ENCODE measurements at places on chromosomes 6 and 20. TPM values are rescaled to one million over a fixed set of nuclear protein-coding genes. Genes with fewer than 3 reads are reported as not detected.

- H3K36me3 ChIP-seq = no peaks in the 10 kb centered on the region
- H3K4me3 ChIP-seq = no peak overlapping the region
- DNase-seq = no peak
- no peaks in the 10 kb centered on the region for H3K4me1 ChIP-seq
- no peak overlapping the region for H3K27ac ChIP-seq
These were observed 952 bp upstream of the TAAR6 start for GRCh38 chr6:132569170-132569569.

DNA sequence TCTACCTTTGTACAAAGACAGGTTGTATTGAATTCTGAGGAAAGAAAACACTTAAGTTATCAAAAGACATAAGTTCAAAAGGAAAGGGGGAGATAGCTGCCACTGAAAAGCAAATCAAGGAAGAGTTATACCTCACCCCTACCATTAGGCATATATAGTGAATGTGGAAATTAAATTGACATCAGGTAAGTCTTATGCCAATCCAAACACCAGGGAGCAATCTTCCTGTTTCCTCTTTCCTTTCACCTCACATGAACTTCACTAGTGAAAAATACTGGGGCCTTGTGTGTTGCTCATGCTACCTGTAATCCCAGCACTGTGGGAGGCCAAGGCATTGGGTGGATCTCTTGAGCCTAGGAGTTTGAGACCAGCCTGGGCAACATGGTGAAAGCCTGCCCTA lies 10.9 kb upstream of the C6orf58 start:
- no peaks in the 10 kb centered on the region for H3K36me3 ChIP-seq
- no peak overlapping the region for H3K27ac ChIP-seq
- no peak overlapping the region for H3K4me3 ChIP-seq

GRCh38 chr20:5734602-5735001 lies 15.6 kb upstream of the SHLD1 start:
- no peaks in the 10 kb centered on the region for H3K36me3 ChIP-seq
- no peak overlapping the region for H3K27ac ChIP-seq
- no peaks in the 10 kb centered on the region for H3K27me3 ChIP-seq
- H3K4me3 ChIP-seq = no peak overlapping the region

Gene STX11
- total RNA-seq = 0.83 TPM

- no peak overlapping the region for H3K4me3 ChIP-seq
- H3K4me1 ChIP-seq = no peaks in the 10 kb centered on the region
- H3K27ac ChIP-seq = no peak overlapping the region
- no peak for DNase-seq
- H3K27me3 ChIP-seq = no peaks in the 10 kb centered on the region
- no peaks in the 10 kb centered on the region for H3K36me3 ChIP-seq
These were observed 15.4 kb downstream of the SLC17A4 start for GRCh38 chr6:25769983-25770382.

Gene KHDC1L
- total RNA-seq = not detected

Gene PBOV1
- not detected for total RNA-seq

Gene NOX3
- total RNA-seq = not detected

DNA sequence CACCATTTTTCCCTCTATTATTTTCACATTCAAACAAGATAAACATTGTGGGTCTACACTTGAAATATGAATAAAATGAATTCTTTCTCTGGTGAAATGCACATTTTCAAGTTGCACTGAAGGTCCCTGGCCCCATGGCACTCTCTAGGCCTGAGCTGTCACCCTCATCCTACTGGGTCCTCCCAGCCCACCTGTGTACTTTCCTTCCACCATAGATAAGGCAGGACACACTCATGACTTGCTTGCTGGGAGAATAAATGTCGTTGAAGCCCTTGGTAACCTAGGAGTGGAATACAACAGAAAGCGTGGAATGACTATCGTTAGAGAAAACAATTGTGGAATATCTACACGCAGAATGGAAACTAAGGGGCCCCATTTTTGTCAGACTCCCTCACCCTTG lies 101.0 kb upstream of the QKI start:
- DNase-seq = no peak
- H3K4me1 ChIP-seq = no peaks in the 10 kb centered on the region
- H3K27me3 ChIP-seq = no peaks in the 10 kb centered on the region
- H3K27ac ChIP-seq = no peak overlapping the region
- no peaks in the 10 kb centered on the region for H3K36me3 ChIP-seq

Gene ZNF334
- 6.6 TPM for total RNA-seq

Gene C6orf15
- not detected for total RNA-seq

- H3K27me3 ChIP-seq = no peaks in the 10 kb centered on the region
- H3K36me3 ChIP-seq = no peaks in the 10 kb centered on the region
- H3K4me1 ChIP-seq = no peaks in the 10 kb centered on the region
These were observed 62.2 kb upstream of the PLN start for GRCh38 chr6:118485601-118486550.

DNA sequence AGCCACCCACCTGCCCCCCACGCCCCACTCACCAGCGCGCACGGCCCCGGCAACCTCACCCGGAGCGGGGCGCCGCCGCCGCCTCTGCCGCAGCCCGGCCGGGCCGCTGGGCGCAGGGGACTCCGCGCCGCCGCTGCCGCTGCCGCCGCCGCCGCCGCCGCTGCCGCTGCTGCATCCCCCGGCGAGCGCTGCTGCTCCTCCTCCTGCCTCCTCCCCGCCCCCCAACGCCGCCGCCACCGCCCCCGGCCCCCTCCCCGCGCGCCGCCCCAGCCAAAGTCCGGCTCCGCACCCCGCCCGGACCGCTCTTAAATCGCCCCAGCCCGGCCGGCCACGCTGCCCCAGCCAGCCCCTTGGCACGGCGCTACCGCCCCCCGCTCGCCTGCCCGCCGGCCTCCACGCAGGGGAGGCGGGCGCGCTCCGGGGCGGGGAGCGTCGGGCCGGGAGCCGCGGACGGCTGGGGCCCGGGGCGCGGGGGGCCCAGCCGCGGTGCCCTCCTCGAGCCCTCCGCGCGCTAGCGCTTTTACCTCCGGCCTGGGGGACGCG lies at the start of gene SULF2:
SULF2 (minus strand) TSS at position 171 of the 543 bp plus-strand sequence. CDS start 28,118 bp downstream, outside the sequence.
- peaks cover 14% of the 10 kb centered on the region for H3K4me1 ChIP-seq
- H3K36me3 ChIP-seq = no peaks in the 10 kb centered on the region
- peak within 1 kb of the TSS; percentile 88 for H3K27ac ChIP-seq
- peak within 1 kb of the TSS; percentile 80 for H3K4me3 ChIP-seq
- peak; percentile 74 for DNase-seq

DNA sequence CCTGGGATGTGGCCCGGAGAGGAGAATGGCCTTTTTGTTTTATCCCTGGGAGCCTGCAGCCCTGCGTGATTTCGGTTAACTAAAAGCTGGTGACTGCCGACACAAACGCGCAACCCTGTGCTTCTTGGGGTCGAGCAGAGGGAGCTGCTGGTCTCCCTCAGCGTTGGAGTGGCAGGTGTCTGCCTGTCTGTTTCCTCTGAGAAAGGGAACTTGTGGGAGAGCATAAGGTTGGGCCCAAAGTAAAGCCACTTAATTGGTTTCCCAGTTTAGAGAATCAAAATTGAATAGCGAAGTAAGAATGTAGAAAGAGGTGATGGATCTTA lies 500 bp downstream of the LTV1 start:
- H3K4me1 ChIP-seq = no peaks in the 10 kb centered on the region
- no peaks in the 10 kb centered on the region for H3K27me3 ChIP-seq
- no peak for DNase-seq
- H3K36me3 ChIP-seq = no peaks in the 10 kb centered on the region
- peak overlapping the region; percentile 98 for H3K4me3 ChIP-seq

DNA sequence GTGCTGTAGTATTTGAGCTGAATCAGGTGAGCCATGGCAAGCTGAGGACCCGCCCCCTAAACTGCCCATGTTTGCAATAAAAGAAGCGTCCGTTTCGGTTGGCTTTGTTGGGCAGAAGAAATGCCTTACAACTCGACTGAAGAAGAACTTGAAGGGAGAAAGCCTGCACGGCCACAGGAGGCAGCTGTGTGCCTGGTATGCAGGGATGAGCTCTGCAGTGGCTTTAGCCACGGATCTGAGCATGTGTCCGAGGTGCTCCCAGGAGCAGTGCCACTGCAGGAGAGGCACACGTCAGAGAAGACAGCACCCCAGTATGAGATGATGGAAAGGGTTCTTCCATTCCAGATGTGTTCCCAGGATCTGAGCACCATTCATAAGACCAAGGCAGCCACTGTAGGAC lies 23.5 kb downstream of the KIZ start:
- no peak overlapping the region for H3K27ac ChIP-seq
- H3K4me1 ChIP-seq = no peaks in the 10 kb centered on the region
- no peaks in the 10 kb centered on the region for H3K36me3 ChIP-seq
- H3K4me3 ChIP-seq = no peak overlapping the region
- DNase-seq = no peak

GRCh38 chr6:61980622-61981021 lies 305.4 kb downstream of the KHDRBS2 start:
- H3K4me3 ChIP-seq = no peak overlapping the region
- H3K27me3 ChIP-seq = no peaks in the 10 kb centered on the region
- no peaks in the 10 kb centered on the region for H3K4me1 ChIP-seq
- H3K27ac ChIP-seq = no peak overlapping the region
- H3K36me3 ChIP-seq = no peaks in the 10 kb centered on the region
- DNase-seq = no peak

- no peaks in the 10 kb centered on the region for H3K27me3 ChIP-seq
- H3K27ac ChIP-seq = no peak overlapping the region
- no peaks in the 10 kb centered on the region for H3K36me3 ChIP-seq
- no peak overlapping the region for H3K4me3 ChIP-seq
These were observed 553.7 kb upstream of the JARID2 start for GRCh38 chr6:14692208-14692607.

GRCh38 chr6:32635526-32636123 lies 1.6 kb upstream of the HLA-DQA1 start:
- DNase-seq = no peak
- H3K27me3 ChIP-seq = no peaks in the 10 kb centered on the region
